Left forelimb (tissue), 1 donor: ENCODE measurements at places on chromosomes 4 and X.

- DNase-seq: no peak
Observed at GRCh38 chrX:134010690-134011089, 25.3 kb upstream of the GPC3 start.

GRCh38 chrX:48927123-48927522 lies 8.3 kb upstream of the PIM2 start:
- DNase-seq: no peak

- DNase-seq: no peak
Observed at GRCh38 chr4:163556177-163556576, 61.7 kb downstream of the TMA16 start.

- no peak for DNase-seq
Observed at GRCh38 chrX:2188330-2188792, 312.4 kb downstream of the DHRSX start.

DNA sequence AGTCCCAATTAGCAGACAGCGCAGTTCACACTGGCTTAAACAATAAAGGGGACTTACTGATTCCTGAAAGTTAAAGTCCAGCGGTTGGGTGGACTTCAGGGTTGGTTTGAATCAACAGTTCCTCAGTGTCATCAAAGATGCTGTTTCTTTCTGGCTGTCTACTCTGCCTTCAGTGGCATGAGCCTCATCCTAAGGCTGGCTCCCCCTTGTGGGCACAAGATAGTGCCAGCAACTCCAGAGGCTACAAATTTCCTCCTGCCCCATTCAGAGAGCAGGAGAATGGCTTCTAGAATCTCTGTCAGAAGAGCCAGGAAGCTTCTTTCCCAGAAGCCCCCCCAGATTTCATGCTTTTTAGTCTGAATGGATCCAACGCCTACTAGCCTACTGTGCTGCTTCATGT lies 82.4 kb upstream of the MTM1 start:
- DNase-seq: no peak

GRCh38 chr4:159360549-159360948 lies 257.7 kb downstream of the RAPGEF2 start:
- DNase-seq: no peak

DNA sequence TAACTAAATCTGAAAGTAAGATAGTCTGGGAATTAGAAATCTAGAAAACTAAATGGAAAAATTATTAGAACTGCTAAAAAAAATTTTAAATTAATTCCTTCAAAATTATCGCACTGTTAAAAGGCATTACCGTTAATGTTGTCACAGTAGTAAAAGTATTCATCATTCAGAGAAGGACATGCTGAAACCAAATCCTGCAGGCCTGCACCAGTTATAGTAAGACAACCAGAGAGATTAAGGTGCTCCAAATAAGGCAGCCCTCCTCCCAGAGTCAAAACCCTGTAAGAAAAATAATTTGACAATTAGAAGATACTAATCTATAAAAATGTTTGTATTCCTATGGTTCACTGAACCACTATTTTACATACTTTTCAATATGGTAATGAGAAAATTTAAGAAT lies 43.0 kb downstream of the FBXL5 start:
- DNase-seq: no peak

GRCh38 chr4:38787693-38788092 lies 4.9 kb upstream of the TLR10 start:
- DNase-seq: no peak

GRCh38 chr4:111466811-111467604 lies 678.2 kb upstream of the FAM241A start:
- no peak for DNase-seq

- no peak for DNase-seq
Observed at GRCh38 chr4:153394945-153395344, 50.5 kb downstream of the MND1 start.

DNA sequence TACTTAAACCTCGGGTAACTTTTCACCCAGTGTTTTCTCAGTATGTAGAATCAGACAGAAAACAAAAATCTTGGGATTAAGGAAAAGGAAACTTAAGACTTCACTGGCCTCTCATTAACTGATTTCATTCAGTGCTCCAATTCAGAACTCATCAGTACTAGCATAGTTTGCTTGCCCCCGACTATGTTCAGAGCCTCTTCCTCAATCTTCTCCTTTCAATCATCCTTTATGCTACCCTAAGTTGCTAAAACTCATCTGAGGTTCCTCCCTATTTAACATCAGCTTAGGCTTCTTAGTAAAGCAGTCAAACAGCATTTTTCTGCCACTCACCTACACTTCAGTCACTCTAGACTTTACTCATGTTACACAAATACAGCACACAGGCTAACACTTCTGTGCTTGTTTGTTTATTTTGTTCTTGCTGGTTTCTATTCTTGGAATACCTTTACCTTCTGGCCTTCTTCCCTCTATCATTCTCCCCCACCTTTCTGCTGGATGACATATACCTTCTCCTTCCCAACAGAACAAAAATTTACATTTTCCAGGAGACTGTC lies 163.0 kb upstream of the TLL1 start:
- no peak for DNase-seq

DNA sequence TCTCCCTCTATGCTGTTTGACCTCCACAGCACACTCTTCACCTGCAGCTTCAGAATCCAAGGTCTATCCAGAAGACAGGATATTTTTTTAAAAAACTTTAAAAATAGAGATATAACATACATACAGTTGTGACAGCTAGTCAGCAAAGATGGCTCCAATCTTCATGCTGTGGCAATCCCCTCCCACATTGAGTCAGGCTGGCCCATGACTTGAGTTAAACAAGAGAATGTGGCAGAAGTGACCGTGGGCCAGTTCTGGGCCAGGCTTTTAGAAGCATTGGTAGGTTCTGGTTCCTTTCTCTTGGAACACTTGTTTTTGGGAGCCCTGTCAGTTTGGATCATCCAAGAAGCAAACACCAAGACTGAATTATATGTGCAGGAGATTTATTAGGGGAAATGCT lies 36.1 kb upstream of the REPS2 start:
- no peak for DNase-seq

DNA sequence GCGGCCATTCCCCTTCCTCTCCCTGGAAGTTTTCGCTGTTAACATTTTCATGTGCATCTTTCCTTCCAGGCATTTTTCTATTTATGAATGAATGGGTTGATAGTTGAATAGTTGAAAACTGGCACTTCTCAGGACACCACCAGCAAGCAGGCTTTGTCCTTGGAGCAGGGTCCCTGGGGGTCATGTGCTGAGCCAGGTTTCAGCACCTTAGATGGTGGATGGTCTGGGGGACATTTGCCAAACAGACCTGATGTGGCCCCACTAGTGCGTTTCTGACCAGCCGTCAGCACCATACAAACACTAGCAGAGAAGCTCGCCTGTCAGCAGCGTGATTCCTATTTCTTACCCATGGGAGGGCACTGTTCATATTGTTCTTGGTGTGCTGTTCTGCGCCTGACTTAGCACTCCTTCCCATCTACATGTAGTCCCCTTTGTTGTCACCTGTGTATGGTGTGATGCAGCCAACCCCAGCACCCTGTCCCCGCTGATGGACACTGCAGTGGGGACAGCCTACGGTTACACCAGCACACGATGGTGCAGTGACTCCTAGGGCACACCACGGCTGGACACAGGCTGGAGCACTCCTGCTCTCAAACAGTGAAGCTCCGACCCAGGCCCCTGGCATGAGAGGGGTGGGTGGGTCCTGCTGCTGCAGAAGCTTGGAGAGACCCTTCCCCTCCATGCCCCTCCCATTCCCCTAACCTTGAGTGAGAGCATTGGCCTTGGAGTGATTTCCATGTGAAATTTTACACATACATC lies 27.2 kb upstream of the WFS1 start:
- DNase-seq: no peak

GRCh38 chr4:60562334-60562733 lies 637.8 kb upstream of the ADGRL3 start:
- DNase-seq: no peak

- no peak for DNase-seq
Observed at GRCh38 chrX:19705196-19705769, 182.1 kb downstream of the SH3KBP1 start.

DNA sequence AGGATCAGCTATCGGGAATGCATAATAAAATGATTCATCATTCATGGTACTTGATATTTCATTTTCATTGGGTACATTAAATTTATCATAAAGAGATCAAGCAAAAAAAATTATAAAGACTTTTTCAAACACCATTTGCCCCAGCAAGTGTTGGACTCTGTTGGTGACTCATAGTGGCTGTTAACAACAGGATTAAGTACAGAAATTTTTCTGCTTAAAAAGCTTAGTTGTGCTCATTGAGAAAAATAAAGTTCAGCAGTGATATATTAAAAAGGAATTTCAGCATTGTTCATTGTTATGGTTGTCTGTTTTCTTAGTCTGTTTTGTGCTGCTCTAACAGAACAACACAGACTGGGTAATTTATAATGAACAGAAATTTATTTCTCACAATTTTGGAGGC lies 86.2 kb upstream of the PCDH10 start:
- DNase-seq: no peak

DNA sequence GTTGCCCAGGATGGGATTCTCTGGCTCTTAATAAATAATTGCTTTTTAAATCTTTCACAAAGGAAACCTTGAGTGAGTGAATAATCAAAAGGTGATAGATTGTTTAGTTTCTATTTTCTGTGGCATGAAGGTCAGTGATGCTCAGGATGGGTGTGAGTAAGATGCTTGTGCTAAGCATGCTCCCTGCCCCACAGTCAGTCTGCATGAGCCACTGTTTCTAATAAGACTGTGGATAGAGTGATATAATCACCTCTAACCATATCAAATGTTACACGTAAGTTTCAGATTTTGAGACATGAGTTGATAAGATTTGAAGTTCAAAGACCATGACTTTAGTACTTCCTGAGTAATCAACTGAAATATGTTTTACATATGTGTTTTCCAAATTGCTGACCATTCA lies 2.7 kb upstream of the GAGE10 start:
- DNase-seq: no peak

DNA sequence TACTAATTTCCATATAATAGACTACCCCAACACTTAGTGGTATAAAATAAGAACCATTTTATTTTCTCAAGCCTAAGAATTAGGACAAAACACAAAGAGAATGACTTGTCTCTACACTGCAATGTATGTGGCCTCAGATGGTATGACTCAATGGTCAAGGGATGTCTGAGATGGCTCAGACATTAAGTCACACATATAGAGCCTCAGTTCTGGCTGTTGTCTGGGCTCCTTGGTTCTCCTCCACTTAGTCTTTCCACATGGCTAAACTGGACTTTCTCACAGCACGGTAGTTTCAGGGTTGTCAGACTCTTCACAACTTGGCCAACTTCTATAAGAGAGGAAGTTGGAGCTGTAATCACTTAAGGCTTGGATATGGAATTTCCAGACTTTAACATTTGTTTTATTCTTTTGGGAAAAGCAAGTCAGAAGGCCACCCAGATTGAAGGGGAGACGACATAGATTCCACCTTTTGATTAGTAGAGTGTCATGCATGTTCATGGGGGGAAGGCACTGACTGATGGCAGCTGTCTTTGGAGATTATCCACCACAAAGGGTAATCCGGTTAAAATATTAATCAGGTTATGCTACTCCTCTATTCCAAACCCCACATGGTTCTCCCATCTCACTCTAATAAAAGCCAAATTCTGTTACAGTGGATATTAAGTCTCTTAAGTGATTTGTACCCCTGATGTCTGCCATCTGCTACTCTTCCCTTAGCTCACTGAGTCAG lies 9.4 kb downstream of the IL15 start:
- no peak for DNase-seq

DNA sequence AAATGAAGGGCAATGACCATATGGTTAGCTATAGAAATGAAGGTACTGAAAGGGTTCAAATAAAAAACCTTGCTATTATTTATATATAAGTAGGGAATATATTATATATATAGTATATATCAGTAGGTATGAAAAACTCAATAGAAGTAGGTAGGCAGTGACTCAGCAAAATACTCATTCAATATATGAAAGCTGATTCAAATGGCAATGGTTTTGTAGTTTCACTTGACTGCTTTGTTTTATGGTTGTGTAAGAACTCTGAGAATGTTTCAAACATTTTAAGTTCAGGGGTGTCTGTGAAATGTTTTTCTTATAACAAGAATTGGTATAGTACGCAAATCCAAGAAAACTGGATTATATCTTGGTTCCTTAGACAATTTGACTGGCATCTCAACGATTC lies 4.1 kb downstream of the ZNF280C start:
- DNase-seq: no peak

GRCh38 chr4:40579983-40580382 lies 49.7 kb downstream of the RBM47 start:
- no peak for DNase-seq

DNA sequence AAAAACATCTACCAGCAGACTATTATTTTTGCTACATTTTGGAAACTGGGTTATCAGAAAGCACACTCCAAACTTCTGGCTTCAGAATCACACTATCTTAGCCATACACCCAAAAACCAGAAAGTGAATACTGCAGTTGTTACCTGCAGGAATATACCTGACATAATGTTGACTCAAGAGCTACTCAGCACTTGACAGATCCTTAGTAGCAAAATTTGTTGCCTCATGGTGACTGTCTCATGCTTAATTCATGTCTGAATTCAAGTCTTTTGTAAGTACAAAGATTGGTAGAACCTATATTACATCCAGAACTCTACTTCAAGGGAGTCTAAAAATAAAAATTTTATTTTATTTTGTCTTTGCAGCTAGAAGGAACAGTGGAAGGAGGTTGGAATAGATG lies 140.2 kb upstream of the GYPA start:
- no peak for DNase-seq

DNA sequence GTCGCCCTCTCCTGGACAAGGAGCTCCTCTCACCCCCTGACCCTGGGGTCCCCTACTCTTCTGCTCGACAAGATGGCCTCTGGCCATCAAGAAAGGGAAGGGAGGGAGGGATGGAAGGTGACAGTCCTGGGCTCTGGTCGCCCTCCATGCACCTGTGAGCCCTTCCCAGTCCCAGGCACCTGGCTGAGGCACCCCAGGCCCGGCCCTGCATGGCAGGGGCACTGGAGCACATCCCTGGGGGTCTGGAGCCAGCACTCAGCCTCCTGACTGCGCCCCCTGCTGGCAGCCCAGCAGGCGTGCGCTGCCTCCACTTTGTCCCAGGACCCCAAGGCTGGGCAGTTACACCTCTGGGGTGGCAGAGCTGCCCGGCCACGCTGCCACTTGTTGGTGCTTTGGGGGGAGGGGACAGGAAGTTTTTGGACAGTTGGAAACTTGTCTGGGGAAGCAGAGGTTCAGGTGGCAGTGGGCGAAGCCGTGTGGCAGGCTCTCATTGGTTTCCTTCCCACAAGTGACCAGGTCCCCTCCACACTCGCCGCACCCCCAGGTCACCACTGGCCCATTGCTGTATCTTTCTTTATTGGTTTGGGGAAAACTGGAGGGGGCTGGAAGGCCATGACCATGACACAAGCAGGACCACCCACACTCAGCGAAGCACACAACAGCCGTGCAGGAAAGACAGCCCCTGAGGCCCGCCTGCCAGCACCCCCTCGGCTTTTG lies 4.3 kb downstream of the PNCK start:
- DNase-seq: no peak

GRCh38 chr4:128307123-128307571 lies 19.5 kb upstream of the PGRMC2 start:
- DNase-seq: no peak

- DNase-seq: no peak
Observed at GRCh38 chrX:136405126-136405525, 82.6 kb upstream of the BRS3 start.

GRCh38 chrX:28613558-28613957 lies 26.3 kb downstream of the IL1RAPL1 start:
- no peak for DNase-seq

GRCh38 chr4:185941461-185941860 lies 127.5 kb upstream of the TLR3 start:
- DNase-seq: no peak

- DNase-seq: no peak
Observed at GRCh38 chr4:140806163-140806562, 50.0 kb upstream of the TBC1D9 start.
